ENCODE measurements at places on chromosomes 6 and 20.
A peak's percentile ranks its signal among the peaks of the same experiment; 100 is the strongest.

DNA sequence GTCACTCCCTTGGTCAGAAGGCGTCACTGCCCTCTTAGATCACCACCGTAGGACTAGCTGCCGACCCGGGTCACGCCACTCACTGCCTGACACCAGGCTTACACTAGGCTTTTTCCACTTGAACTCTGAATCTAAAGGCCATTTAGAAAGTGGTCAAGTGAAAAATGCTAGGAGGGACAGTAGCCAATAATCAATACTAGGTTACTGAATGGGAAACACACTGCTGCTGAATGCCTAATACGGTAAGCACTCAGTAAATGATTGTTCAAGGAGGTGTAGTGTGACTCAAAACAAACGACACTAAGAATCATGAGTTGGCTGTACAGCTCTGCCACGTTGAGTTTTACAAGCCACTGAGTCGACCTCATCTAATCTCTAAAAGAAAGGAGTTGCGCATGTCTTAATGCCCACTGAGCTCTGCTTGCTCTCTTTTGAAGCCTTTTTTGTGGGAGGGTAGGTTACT is 760 bp upstream of the IBTK start:
- DNase-seq, result peak; percentile 62

DNA sequence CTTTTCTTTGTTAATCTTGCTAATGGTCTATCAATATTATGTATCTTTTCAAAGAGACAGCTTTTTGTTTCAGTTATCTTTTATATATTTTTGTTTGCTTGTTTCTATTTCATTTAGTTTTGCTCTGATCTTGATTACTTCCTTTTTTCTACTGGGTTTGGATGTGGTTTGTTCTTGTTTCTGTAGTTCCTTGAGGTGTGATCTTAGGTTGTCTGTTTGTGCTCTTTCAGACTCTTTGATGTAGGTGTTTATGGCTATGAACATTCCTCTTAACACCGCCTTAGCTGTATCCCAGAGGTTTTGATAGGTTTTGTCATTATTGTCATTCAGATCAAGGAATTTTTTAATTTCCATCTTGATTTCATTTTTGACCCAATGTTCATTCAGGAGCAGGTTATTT is 26.8 kb upstream of the TNFAIP3 start:
- DNase-seq, result no peak

GRCh38 chr6:85756982-85757381 is 114.3 kb upstream of the SYNCRIP start:
- DNase-seq, result peak; percentile 11

DNA sequence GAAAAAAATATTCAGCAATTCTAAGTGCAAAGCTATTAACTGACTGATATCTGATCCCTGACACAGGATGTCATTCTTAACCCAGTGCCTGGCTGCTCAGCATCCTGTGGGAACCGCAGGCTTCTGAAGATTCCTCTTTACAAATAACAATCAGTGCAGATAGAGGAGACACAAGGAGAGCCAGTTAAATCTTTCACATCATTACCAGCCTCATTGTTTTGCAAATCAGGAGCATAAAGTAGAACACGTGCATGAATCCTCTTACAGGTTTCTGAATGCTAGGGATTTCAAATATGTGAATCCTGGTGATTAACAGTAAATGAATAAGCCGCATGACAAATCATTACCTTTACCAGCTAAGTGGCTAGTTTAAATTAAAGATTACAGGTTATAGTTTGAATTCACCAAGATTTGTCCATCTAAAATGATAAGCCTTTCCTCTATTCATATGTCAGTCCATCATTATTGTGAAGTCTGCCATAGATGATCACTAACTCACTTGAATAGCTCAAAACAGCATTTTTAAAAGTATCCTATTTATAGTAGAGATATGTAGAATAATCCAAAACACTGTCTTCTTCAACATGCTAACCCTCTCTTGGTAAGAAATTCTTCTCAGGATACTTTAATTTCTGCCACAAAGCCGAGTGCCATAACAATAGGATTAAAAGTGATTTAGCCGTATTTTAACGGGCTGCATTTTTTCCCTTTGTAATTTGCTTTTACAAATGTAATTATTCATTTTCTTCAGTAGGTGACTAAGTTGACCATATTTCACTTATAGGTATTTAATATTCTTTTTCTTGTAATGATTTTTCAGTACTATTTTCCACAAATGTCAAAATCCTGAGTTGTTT is 367.3 kb upstream of the EPHA7 start:
- DNase-seq, result no peak

DNA sequence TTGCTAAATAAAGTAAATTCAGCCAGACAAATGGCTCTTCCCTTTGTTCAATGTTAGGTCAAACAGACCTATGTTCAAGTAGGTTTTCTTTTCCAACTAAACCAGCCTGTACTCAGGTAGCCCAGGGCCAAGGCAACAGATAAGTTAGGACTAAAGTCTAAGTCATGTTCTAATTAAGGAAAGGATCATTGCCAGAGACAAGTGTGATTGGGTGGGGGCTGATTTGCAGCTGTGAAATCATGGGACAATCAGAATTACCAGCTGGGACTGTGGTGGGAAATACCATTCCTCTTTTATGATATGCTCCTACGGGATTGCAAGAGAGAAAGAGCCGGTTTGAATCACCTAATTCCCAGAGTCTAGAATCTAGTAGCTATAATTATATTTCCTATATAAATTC is 4.2 kb upstream of the FBXO30 start:
- no peak for DNase-seq

Measured in DMS79 treated with DMSO at 0.1 percent for 48 hours (cell line).